Hematopoietic multipotent progenitor cell treated with erythropoietin and hydrocortisone succinate and interleukin-3 and kit ligand, for 4 days (in vitro differentiated cells): ENCODE measurements at places on chromosomes 7 and 10.

- DNase-seq = no peak
These were observed 196.3 kb downstream of the JCAD start for GRCh38 chr10:29862923-29863614.

DNA sequence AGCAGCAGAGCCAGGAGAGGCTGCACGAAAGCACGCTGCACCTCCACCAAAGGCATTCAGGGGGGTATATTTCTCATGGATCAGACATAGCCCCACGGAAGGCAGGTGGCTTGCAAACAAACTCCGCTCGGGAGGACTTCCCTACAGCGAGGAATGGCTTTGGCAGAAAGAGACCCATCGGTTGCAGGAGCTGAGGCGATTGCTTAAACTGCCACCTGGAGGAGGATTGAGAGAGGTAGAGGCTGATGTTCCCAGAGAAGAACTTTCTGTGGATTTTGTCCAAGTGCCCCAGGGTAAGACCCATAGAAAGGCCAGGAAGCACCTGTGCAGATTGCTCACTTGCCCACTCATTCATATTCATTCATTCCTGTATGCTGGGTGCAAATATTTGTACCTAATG, 89.1 kb downstream of the NEUROD6 start:
- DNase-seq = no peak

DNA sequence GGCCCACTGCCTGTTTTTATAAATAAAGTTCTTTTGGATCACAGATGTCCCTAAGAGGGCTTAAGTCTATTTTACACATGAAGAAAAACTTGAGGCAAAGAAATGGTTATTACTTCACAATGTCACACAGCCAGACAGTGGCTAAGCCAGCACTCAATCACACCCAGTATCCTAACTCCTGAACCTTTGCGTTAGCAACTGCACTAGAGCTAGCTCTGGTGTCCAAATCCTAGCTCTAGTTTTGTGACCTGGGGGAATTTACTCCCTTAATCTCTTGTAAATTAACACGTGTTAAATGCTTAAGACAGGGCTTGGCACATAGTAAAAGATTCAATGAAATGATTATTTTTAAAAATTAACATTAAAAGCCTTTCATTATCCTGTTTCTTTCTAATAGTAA, 49.0 kb upstream of the TPK1 start:
- no peak for DNase-seq

DNA sequence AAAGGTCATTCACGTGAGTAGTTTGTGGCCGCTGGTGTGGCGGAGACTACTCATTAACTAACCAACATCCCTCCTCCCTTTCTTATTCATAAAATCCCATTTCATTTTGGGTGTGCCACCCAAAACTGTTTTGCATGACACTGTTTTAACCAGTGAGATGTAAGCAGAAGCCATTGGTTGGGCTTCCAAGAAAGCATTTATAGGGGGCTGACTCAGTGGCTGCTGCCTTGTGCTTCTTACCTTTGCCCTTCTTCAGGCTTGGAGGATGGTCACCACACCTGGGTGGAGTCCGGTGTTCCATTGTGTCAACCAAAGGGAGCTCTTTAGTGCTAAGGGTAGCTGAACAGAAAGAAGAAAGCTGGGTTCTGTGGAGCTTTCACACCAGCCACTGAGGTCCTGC, 37.2 kb upstream of the EPC1 start:
- no peak for DNase-seq

DNA sequence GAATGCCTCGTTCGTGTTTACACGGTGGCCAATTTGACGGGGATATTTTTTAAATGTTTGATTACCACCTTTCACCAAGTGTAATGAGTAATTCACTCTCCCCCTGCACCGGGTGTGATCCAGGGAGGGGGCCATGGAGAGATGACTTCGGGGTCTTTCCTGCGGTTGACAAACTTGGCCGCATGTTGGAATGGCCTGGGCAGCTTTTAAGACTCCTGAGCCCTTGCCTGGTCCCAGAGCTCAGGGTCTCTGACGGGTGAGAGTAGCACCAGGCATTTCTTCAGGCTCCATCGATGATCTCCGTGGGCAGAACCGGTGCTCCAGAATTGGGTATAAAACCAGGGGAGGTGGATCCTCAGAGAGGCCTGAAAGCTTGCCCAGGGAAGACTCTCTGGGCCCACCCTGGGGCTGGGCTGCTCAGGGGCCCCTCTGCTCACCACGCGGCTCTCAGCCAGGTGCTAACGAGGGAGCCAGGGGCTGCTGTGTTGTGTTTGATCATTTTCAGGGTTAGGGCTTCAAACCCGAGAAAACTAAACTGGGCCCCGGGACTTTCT, 882 bp downstream of the ZNF282 start:
- DNase-seq = peak; percentile 41

GRCh38 chr7:106812027-106812643, 52.9 kb upstream of the PIK3CG start:
- DNase-seq = peak; percentile 24
